ENCODE measurements at places on chromosomes 2 and 18. TPM values are rescaled to one million over a fixed set of nuclear protein-coding genes. Genes with fewer than 3 reads are reported as not detected.
A peak's percentile ranks its signal among the peaks of the same experiment; 100 is the strongest.

Gene DIPK1C
- 0.21 TPM for total RNA-seq

Gene KIF1A
- 52.2 TPM for total RNA-seq

Gene GKN1
- total RNA-seq: not detected

Gene MAP2
- 2.1 TPM for total RNA-seq

- peaks cover 44% of the 10 kb centered on the region for H3K27me3 ChIP-seq
- H3K27ac ChIP-seq: no peak overlapping the region
- peaks cover 4% of the 10 kb centered on the region for H3K36me3 ChIP-seq
- peaks cover 22% of the 10 kb centered on the region for H3K4me1 ChIP-seq
- DNase-seq: no peak
Measured at GRCh38 chr2:176088937-176089842, 3.3 kb upstream of the HOXD13 start.

DNA sequence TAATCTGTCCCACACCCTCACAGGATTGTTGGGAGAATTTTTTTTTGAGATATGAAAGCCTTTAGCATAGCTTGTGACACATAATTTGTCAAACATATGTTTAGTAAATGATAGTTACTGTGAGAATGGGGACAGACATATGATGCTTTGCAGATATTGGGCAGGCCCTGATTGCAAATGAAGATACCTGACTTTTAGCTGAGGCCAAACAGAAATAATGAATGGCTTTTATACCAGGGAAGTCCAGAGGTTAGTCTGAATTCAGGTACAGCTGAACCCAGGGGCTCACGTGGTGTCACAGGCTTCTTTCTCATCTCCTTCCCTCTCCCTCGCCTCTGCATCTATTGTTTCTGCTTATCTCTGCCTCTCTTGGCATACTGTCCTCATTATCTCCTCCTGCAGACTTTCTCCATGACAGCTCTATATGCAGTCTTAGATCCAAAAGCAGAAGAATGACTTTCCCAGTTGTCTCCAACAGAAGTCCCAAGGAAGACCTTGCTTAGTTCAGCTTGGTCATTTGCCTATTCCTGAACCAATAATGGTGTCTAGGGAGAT, 4.9 kb upstream of the WNT10A start:
- no peak for DNase-seq
- peaks cover 16% of the 10 kb centered on the region for H3K4me1 ChIP-seq
- H3K27me3 ChIP-seq: peaks cover 48% of the 10 kb centered on the region
- no peak overlapping the region for H3K4me3 ChIP-seq

- H3K4me1 ChIP-seq: peaks cover 5% of the 10 kb centered on the region
- H3K36me3 ChIP-seq: no peaks in the 10 kb centered on the region
- H3K27me3 ChIP-seq: no peaks in the 10 kb centered on the region
Measured at GRCh38 chr2:109637749-109638570, 23.8 kb downstream of the SOWAHC start.

GRCh38 chr2:88177556-88177955, 7.4 kb downstream of the THNSL2 start:
- H3K4me3 ChIP-seq: no peak overlapping the region
- peaks cover 6% of the 10 kb centered on the region for H3K36me3 ChIP-seq

GRCh38 chr2:95231723-95232122, 24.4 kb downstream of the ZNF892 start:
- H3K4me1 ChIP-seq: peaks cover 3% of the 10 kb centered on the region
- no peaks in the 10 kb centered on the region for H3K27me3 ChIP-seq
- H3K36me3 ChIP-seq: no peaks in the 10 kb centered on the region

DNA sequence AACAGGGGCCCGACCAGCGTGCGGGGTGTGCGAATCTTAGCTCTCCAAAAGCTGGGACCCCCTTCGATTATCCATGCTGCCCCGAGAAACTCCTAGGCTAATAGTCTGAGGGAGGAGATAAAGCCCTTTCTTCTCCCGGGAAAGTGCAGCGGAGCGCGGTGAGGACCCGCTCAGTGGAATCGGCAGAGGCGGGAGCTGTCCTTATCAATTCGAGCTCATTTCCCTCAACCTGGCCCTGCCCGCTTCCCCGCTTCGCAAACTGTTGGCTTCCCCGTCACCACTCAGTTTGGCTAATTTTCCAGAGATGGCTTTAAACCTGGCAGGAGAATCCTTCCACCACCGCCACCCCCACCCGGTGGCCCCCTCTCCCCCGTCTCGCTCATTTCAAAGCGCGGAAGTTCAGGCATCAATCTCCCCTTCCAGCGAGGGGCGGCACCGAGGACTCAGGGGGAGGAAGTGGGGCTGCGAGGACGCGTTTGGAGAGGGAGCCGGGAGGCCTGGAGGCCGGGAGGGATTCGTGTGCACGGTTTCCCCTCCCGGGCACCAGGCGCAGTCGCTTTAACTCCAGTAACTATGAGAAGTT, 1.6 kb downstream of the KLHL14 start:
- H3K27me3 ChIP-seq: peaks cover 6% of the 10 kb centered on the region
- no peaks in the 10 kb centered on the region for H3K36me3 ChIP-seq
- H3K4me3 ChIP-seq: peak overlapping the region; percentile 81

GRCh38 chr18:61742565-61743429, 150.0 kb downstream of the RNF152 start:
- H3K27me3 ChIP-seq: peaks cover 3% of the 10 kb centered on the region
- no peaks in the 10 kb centered on the region for H3K4me1 ChIP-seq
- no peak overlapping the region for H3K4me3 ChIP-seq
- no peaks in the 10 kb centered on the region for H3K36me3 ChIP-seq

DNA sequence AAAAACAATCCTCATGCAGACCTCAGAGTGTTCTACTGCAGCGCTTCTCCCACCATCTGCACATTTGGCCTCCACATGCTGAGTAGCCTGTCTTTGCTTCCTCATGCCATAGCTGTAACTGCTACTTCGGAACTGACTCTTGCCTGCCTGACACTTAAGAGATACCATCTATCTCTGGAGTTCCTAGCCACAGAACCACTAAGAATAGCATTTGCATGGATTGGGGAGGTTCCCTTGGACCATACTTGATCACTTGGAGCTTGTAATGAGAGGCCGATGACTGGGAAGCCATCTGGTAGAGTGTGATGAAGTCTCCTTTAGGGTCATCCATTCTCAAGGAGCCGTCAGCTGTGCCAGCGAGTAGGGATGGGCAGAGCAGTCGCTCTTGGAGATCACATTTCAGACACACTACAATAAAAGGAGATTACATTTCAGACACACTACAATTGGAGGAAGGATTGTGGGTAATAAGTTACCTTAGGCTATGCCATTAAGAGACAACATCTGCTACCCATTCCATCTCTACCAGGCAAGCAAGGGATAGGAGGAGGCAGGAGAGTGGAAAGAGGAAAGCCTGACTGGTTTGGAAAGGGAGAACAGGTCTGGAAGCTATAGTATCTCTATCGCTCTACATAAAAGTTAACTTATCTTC, 21.8 kb downstream of the DOK1 start:
- DNase-seq: no peak
- no peak overlapping the region for H3K27ac ChIP-seq
- peaks cover 29% of the 10 kb centered on the region for H3K4me1 ChIP-seq
- H3K4me3 ChIP-seq: no peak overlapping the region
- H3K27me3 ChIP-seq: no peaks in the 10 kb centered on the region

DNA sequence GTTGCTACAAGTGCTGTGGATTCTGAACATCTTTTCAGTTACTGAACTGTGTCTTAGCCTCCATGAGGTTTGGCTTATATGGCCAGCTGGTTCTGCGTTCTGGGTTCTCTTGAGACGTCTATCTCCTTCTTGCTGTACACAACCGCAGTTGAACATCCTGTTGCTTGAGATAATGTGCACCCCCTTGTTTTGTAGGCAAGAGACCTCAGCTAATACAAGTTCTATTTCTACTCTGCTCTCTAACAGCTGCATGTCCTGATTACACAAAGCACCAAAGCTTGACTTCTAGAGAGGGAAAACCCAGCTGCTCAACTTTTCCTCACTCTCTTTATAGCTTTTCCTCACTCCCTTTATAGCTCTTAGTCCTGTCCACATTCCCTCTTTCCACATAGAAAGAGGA, 176.0 kb downstream of the LTBP1 start:
- DNase-seq: no peak
- peaks cover 16% of the 10 kb centered on the region for H3K4me1 ChIP-seq
- no peak overlapping the region for H3K4me3 ChIP-seq
- H3K36me3 ChIP-seq: peaks cover 47% of the 10 kb centered on the region

DNA sequence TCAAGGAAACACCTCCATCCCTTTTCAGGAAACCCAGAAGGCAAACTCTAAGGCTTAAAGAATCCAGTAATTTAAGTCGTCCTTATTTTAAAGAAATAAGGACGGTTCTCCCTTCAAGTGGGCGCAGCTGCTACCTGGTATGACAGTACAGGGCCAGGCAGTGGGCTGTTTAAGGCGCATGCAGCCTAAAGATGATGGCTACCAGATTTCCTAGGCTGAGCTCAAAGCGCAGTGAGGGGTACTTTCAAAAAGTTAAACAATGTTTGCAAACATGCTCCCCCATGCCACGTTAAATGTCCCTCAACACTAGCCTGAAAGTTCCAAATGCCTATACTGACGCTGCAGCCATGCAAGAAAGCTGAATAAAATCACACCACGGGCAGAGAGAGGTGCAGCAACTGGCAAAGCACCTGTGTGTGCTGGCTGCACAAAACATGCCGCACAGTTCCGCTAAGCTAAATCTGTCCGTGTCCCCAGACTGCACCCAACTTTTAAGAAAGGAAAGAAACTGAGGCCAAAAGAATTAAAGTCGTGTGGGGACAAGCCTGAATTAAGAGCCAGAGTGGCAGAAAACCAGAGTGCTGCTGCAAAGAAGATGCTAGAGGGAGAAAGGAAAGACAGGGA, 583 bp downstream of the HIBCH start:
- H3K4me1 ChIP-seq: peaks cover 25% of the 10 kb centered on the region
- no peak for DNase-seq
- peak overlapping the region; percentile 96 for H3K4me3 ChIP-seq
- H3K36me3 ChIP-seq: peaks cover 4% of the 10 kb centered on the region

GRCh38 chr18:7637269-7637668, 70.2 kb downstream of the PTPRM start:
- H3K36me3 ChIP-seq: no peaks in the 10 kb centered on the region
- DNase-seq: no peak
- H3K4me1 ChIP-seq: peaks cover 21% of the 10 kb centered on the region
- no peak overlapping the region for H3K27ac ChIP-seq

DNA sequence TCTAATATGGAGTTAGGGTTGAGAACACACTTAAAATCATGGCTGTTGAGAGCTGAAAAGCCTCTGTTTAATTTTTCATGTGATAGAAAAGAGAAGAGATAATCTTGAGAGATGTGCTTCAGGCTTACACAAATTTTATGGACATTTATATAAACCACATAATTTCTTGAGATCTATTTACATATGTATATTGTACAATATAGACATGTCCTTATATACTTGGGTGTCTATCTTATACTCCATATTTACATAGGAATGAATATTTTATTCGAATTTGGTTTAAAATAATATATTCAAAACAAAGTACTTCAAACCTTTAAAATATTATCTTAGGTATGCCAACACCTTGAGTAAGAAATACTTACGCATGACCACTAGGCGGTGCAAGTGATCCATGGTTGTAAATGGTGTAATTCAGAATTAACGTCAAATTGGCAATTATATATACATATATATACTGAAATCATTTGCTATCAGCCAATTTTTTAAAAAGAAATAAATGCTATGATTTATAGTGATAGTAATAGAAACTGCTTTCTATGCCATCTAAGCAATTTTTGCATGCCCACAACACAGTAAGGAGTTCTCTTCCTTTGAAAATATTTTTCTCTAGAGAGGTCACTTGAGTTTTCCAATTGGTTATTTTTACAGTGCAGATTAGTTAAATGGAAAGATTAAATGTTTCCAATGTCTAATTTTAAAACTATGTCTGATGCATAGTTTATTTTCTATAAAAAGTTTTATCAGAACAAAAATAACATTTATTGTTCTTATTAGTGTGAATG, 37.6 kb upstream of the SPAG16 start:
- H3K27me3 ChIP-seq: no peaks in the 10 kb centered on the region
- H3K4me3 ChIP-seq: no peak overlapping the region
- no peak overlapping the region for H3K27ac ChIP-seq
- H3K4me1 ChIP-seq: no peaks in the 10 kb centered on the region

Measured in endothelial cell (in vitro differentiated cells).